ENCODE measurements at places on chromosomes 2 and 18.

DNA sequence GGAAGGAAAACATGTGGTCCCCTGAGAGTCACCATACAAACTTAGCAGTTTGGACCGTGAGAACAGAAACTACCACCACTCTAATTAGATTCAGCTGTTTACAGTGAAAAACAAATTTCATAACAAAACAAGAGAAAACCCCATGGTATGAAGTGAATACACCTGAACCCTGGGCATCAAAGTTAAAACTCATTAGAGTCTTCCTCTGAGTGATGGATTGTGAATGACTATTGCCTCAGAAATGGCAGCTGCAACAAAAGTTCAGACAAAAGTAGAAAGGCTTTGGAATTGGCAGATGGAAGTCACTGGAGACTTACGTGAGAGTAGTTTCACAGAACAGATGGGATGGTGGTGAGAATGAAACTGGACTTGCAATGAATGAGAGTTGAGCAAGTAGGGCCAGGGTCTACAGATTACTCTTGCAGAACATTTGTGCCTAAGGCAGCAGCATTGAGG lies 98.0 kb downstream of the AAK1 start:
- DNase-seq = no peak

- DNase-seq = no peak
Measured at GRCh38 chr2:107588181-107588580, 238.5 kb upstream of the RGPD4 start.

GRCh38 chr18:24466771-24467170 lies 6.3 kb downstream of the HRH4 start:
- DNase-seq = no peak

- no peak for DNase-seq
Measured at GRCh38 chr18:29154196-29154757, 977.3 kb upstream of the CDH2 start.

All from tibial nerve (tissue), 4 donors.